ENCODE measurements at places on chromosomes 5 and 9. TPM values are rescaled to one million over a fixed set of nuclear protein-coding genes. Genes with fewer than 3 reads are reported as not detected.

DNA sequence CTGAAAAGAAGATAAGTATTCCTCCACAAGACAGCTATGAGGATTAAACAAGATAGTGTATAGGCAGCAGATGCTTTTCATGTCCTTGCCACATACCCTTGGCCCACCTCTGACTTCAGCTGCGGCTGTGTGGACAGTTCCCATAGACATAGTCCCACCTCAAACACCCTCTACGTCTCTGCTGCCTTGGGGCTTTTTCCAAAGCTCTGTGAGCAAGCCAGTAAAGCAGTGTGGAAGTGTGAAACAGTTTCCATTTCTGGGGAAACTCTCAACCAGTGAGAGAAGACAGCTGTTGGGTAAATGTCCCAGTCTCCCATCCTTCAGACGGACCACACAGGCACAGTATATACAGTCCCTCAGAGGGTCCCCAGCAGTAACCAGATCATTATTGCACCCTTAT is 125.5 kb downstream of the CDK5RAP2 start:
- DNase-seq = no peak

The CETN3 gene
- polyA plus RNA-seq = 9.0 TPM

- DNase-seq = no peak
Measured at GRCh38 chr9:98176391-98177259, 15.8 kb downstream of the CORO2A start.

- no peak for DNase-seq
Measured at GRCh38 chr9:116574027-116574679, 113.0 kb upstream of the TRIM32 start.

GRCh38 chr5:63211448-63212132 is 633.0 kb downstream of the LRRC70 start:
- no peak for DNase-seq

- DNase-seq = peak; percentile 59
Measured at GRCh38 chr9:98805506-98806272, 1.8 kb upstream of the GALNT12 start.

DNA sequence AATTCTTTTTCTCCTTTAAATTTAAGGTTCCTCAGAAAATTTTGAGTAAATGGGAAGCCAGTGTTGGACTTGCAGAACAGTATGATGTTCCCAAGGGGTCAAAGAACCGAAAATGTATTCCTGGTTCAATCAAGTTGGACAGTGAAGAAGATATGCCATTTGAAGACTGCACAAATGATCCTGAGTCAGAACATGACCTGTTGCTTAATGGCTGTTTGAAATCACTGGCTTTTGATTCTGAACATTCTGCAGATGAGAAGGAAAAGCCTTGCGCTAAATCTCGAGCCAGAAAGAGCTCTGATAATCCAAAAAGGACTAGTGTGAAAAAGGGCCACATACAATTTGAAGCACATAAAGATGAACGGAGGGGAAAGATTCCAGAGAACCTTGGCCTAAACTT is 76.0 kb downstream of the NSD1 start:
- no peak for DNase-seq

GRCh38 chr5:28400076-28400475 is 1361.7 kb upstream of the CDH9 start:
- no peak for DNase-seq

The SPAG8 gene
- 0.68 TPM for polyA plus RNA-seq

The SHISAL2B gene
- polyA plus RNA-seq = not detected

DNA sequence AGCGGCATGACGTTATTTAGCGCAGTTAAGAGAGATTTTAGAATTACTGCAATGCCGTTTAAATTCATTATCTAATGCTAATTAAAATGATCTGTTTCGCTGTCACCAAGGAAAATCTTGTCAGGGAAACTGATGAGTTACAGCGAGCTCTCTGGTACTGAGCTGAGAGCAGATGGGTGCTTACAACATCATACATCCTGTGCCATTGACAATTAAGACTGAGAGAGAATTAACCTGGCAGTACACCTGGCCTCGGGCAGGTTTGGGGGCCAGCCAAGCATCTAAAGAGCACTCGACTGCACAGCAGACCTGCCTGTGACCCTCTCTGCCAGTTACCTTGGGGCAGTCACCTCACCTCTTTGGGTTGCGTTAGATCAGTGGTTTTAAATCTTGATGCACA is 55.0 kb downstream of the PUM3 start:
- no peak for DNase-seq

- no peak for DNase-seq
Measured at GRCh38 chr5:32126691-32127090, 47.4 kb downstream of the GOLPH3 start.

- DNase-seq = no peak
Measured at GRCh38 chr5:27093279-27093678, 54.9 kb upstream of the CDH9 start.

The GRM6 gene
- polyA plus RNA-seq = not detected

GRCh38 chr5:149853331-149853648 is 91.3 kb downstream of the PDE6A start:
- no peak for DNase-seq

The CTXN3 gene
- not detected for polyA plus RNA-seq

GRCh38 chr5:31751610-31752009 is 112.7 kb downstream of the PDZD2 start:
- no peak for DNase-seq

DNA sequence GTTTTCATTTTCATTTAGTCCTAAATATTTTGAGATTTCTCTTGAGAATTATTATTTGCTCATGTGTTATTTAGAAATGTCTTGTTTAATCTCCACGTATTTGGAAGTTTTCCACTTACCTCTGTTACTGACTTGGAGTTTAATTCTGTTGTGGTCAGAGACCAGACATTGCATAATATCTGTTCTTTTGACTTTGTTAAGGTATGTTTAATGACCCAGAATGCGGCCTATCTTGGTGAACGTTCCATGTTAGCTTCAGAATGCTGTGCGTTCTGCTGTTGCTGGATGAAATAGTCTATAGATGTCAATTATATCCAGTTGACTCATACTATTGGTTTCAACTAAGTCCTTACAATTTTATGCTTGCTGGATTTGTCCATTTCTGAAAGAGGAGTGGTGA is 325.3 kb upstream of the TARS1 start:
- no peak for DNase-seq

- DNase-seq = no peak
Measured at GRCh38 chr9:134474055-134474370, 147.8 kb downstream of the RXRA start.

DNA sequence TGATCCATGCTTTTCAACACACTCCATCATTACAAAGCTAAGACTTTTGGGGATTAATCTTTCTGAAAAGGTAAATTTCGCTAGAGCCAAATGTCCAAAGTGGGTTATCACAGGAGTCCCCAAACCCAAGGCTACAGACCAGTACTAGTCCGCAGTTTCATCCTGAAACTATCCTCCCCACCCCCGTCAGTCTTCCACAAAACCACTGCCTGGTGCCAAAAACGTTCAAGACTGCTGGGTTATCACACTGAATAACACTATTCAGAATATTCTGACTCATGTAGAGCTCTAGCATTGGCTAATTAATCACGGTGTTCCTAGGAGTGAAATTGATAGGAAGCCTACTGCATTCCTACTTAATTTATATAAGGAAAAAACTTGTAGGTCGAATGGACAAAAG is 24.7 kb downstream of the ERP44 start:
- no peak for DNase-seq

The GLRA1 gene
- polyA plus RNA-seq = not detected

DNA sequence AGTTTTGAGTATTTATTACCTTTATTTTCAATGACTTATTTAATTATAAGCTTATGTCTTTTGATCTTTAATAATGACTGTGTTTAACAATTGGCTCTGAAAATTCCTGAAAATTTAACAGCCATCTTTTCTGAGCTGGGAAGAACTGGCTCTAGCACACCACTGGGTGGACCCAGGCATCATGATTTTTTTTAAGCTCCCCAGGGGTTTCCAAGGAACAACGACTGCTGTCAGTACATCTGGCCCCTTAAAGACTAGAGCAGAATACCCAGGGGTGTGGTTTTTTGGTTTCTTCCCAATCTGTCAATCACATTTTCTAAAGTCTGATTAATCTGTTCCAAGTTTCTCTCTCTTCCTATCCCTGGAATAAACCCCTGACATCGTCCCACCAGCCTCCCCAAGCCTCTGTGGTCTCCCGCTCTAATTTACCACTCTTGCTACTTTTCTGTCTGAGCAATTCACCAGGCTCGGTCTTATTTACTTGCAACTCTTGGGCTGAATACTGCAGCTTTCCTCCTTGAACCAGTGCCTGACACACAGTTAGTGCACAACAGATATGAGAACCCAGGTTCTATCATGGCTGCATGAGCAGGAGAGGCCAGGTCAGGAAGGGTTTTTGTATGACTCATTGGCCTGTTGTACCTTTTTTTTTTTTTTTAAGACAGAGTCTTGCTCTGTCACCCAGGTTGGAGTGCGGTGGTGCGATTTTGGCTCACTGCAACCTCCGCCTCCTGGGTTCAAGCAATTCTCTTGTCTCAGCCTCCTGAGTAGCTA is 321.9 kb downstream of the ZSWIM6 start:
- no peak for DNase-seq

GRCh38 chr5:42569953-42570548 is 146.8 kb downstream of the GHR start:
- DNase-seq = no peak

The RBM27 gene
- 6.2 TPM for polyA plus RNA-seq

GRCh38 chr5:171957591-171958251 is 48.7 kb downstream of the FBXW11 start:
- no peak for DNase-seq

The LHX6 gene
- not detected for polyA plus RNA-seq

- no peak for DNase-seq
Measured at GRCh38 chr9:32954642-32955041, 46.8 kb downstream of the APTX start.

GRCh38 chr9:130371196-130371966 is 73.4 kb upstream of the ASS1 start:
- DNase-seq = no peak

GRCh38 chr9:120905315-120906164 is 21.1 kb downstream of the TRAF1 start:
- no peak for DNase-seq
